ENCODE measurements at places on chromosomes 5 and 9.

DNA sequence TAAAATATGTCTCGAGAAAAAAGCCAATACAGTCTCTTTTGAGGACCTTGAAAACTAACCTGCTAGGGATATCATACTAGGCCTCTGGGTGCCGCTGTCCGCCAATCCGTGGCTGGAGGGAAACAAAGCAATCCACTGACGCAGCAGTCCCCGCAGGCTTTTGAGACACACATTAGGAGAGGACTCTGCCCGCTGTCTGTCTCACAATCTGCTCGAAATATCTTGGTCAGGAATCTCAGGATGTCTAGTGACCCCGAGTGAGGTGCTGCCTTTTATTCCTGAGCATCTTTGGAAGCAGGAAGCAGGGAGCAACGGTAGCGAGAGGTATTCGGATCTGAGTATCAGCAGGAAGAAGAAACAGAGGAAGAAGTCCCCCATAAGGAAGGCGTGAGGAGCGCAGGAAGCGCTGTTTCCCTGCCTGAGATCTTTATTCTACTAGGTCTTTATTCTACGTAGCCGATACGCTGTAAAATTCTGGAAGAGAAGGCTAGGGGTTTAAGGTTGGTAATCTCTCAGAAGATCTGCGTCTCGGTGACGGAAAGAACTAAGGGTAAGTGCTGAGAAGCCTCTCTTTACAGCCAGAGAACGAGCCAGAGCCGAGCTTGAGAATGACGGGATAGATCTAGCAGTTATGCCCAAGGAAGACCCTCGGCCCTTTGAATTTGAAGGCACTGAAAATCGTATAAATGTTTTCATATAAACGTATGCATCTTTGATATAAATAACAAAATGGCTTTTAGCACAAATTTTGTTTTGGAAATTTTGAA, 4.0 kb upstream of the PCDHGA1 start:
- DNase-seq = peak; percentile 78

DNA sequence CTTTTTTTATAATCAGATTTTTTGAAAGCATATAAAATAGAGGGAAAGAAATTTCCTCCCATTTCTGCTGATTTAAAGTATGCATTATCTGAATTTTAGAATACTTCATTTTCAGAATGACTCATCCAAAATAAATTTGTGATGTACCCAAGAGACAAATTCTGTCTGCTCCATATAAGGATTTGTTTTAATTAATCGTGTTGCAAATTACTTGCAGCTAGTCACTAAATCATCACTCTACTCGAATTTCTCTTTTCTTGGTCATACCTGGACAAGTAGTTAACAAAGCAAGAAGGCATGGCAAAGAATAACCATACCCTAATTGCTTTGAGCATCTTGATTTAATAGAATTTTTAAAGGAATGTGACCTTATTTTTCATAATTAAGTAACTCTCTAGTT, 284.1 kb upstream of the GRAMD2B start:
- peak; percentile 24 for DNase-seq

GRCh38 chr5:43316421-43316820, 3.2 kb upstream of the HMGCS1 start:
- no peak for DNase-seq

DNA sequence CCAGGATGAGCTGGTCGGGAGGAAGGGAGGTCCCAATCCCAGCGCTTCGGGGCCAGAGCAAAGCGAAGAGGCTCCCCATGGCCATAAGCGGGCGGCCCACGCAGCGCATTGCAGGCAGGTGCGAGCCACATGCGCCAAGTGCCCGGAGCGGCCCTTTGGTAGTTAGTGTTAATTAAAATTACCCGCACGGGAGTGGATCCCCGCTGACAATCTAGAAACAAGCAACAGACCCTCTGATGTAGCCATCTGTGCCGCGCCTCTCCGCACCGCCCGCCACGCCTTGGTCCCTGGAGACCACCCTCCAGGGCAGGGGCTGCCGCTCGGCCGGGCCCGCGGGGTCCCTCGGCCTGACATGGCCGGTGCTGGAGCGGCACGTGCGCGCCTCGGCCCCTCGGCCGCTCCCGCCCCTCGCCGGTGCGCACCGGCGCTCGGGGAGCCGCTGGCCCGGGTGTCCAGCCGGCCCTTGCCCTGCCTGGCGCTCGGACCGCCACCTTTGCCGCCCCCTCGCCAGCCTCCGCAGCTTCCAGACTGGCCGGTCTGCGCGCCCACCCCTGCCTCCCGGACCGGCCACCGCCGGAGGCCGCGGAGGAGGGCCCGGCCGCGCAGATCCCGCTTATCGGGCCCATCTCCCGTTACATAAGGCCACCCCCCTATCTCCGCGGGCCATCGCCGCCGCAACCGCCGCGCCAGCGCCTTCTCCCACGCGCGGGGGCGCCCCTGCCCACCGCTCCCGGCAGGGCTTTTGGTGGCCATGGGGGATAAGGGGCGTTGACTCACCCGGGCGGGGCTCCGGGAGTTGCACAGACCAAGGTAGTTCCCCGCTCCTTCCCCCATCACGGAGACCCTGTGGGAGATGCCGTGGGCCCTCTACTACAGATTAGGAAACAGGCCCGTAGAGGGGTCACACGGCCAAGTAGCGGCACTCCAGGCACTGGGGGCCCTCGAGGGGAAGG, 1.9 kb upstream of the IL13 start:
- DNase-seq = peak; percentile 34

GRCh38 chr5:139131465-139131864, 66.7 kb downstream of the SIL1 start:
- peak; percentile 74 for DNase-seq

DNA sequence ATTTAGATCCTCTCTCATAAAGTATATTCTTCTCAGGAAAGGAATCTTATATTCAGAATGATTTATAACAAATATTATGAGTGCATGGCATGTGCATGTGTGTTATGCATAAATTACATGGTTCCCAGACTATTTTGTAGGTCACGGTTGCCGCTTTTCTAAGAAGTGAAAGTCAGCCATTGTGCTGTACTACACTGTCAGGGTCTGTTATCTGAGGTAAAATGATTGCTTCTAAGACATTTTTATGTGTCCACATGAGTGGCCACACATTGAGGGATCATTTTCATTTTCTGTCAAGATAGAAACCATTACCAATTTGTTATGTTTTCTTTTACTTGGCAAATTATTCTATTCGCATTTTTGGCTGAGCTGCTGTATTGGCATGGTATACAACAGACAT, 210.8 kb downstream of the CWC27 start:
- DNase-seq = no peak

DNA sequence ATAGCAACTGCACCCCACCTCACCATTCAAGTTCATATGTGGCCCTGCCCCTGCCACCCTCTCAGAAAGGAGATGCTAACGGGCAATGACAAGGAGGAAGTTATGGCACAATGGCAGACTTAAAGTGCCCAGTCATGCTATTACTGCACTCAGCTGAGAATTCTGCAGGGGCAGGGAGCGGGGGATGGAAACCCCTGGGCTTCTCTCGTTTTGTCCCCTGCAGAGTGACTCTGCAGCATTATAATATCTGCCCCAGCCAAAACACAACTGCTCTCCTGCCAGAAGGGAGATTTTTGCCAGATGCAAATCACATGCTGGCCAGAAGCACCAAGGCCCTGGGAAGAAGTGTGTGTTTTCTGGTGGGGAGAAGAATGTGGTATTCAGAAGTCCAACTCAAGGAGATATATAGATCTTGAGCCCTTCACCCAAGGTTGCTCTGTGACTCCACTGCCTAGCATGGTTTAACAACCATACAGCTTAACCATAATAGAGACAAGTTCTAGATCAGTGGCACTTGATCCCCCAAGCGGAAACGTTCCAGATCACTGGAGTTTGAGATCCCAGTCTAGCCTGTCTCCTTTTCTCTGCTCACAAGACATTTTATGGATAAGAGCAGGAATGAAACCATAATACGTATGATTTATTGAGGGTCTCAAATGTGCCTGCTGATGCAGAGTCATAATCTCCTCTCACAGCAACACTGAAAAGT, 207.0 kb upstream of the MAP3K1 start:
- no peak for DNase-seq

GRCh38 chr9:33125461-33125860, 41.7 kb downstream of the B4GALT1 start:
- no peak for DNase-seq

GRCh38 chr9:98255061-98255577, 330 bp downstream of the TBC1D2 start:
- peak; percentile 47 for DNase-seq

- no peak for DNase-seq
Measured at GRCh38 chr5:4513381-4513780, 626.7 kb upstream of the ADAMTS16 start.

GRCh38 chr9:8717146-8717545, 917.6 kb upstream of the DMAC1 start:
- peak; percentile 9 for DNase-seq

DNA sequence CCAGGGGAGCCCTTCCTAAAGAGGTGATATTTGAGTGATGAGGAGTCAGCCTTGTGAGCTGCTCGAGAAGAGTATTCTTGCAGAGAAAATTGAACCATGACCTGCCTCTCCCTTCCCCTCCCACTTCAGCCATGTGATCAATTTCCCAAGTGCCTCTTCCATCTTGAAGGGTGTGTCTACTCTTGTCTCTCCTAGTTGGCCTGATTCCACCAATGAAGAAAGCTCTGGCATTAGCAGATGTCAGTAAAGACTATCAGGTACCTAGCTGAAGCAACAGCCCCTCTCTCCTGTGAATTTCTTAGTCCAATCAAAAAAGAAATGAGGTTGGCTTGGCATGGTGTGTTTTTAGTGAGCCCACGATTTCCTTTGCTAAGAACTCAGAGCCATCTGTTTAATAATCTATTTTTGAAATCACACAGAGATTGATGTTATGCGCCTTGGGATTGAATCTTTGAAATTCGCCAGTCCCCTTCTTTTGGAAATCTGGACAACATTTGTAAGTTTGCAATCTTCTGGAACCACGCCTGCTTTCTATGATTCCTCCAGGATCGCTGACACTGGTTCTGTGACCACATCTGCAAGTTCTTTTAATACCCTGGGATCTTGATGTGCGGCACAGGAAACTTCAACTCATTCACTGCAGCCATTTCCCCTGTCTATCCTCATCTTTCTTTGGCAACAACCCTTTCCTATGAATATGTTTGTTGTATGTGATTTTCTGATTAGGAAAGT, 404.6 kb downstream of the DMRT2 start:
- no peak for DNase-seq

- DNase-seq = peak; percentile 44
Measured at GRCh38 chr5:177382423-177383029, 1.7 kb upstream of the SLC34A1 start.

- no peak for DNase-seq
Measured at GRCh38 chr5:176733406-176734262, 76.7 kb upstream of the UNC5A start.

DNA sequence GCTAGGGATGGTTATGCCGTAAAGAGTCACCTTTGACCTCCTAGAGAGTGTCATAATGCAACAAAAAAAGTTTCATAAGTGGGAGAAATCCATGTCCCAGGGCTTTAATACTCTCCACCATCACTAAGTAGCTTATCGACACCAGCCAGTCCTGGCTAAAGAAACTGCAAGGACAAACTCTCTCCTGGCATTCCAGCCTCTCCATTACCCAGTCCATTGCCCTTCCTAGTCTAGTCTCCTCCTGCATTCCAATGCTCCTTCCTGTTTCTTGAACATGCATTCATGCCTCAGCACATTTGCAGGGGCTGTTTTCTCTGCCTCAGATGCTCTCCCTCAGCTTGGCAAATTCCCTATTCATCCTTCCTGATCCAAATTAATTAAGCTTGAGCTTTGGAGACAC, 364.1 kb downstream of the BRINP1 start:
- peak; percentile 59 for DNase-seq

DNA sequence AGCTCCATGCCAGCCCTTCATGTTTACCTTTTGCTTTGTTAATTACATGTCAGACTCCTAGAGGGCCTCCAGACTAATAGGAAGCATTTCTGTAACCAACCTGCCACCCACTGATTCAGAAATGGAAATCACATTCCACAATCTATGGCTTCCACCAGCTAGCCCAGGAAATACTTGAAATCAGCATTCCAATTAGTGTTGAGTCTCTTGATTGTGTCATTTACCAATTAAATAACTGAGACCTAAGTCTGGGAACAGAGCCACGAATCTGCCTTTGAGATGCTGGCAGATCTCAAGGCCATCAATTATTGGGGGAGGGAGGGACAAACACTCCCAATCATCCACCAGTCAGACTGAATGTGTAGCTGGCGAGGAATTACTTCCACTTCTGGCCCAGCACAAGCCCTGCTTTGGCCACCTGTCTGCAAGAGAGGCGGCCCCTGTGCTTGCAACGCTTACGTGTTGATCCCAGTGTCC, 27.4 kb upstream of the SAP30L start:
- peak; percentile 51 for DNase-seq

GRCh38 chr9:9750719-9751118, 862.1 kb downstream of the PTPRD start:
- DNase-seq = no peak

GRCh38 chr9:88370346-88370745, 17.9 kb upstream of the SPIN1 start:
- no peak for DNase-seq

- DNase-seq = no peak
Measured at GRCh38 chr9:214648-215493, at the start of gene DOCK8. Gene DOCK8 (plus strand): TSS chr9:214865. CDS start chr9:214977, 112 bp downstream.

GRCh38 chr5:133106761-133107572, 55.2 kb downstream of the HSPA4 start:
- no peak for DNase-seq

DNA sequence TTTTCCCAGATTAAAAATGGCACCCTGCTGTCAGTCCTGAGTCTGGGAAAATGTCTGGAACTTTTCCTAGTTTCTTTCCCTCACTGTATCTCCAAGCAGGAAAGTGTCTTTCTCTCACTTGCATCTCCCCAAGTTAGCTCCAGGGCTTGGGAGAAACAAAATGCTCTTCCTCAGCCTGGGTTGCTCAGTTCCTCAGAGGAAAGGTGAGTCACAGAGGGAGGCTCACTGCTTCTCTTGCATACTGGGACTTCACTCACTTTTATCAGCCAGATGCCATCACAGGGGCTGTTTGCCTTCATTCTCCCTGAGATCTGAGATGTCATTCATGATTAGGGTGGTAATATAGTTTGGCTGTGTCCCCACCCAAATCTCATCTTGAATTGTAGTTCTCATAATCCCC, 519.9 kb downstream of the SEMA5A start:
- no peak for DNase-seq

DNA sequence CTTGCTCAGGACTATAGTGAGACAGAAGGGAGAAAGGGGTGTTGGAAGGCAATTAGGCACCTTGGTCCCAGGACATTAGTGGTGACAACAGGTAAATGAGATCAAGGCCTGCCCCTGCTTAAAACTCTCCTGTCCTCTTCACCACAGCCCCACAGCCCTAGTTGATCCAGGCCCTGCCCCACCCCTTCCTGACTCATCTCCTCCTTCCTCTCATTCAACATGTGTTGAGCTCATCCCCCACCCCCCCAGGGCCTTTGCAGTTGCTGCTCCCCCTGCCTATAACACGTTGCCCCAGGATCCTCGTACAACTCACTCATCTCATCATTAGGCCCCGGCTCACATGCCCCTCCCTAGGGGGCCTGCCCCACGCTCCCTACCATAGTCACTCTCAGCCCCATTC, 66.8 kb downstream of the TSPAN17 start:
- no peak for DNase-seq

GRCh38 chr5:156640691-156641241, 209.3 kb upstream of the PPP1R2B start:
- no peak for DNase-seq
